ENCODE measurements at places on chromosomes 11 and 22.

GRCh38 chr11:33892906-33893594, 1.2 kb upstream of the LMO2 start:
- peak; percentile 11 for DNase-seq

DNA sequence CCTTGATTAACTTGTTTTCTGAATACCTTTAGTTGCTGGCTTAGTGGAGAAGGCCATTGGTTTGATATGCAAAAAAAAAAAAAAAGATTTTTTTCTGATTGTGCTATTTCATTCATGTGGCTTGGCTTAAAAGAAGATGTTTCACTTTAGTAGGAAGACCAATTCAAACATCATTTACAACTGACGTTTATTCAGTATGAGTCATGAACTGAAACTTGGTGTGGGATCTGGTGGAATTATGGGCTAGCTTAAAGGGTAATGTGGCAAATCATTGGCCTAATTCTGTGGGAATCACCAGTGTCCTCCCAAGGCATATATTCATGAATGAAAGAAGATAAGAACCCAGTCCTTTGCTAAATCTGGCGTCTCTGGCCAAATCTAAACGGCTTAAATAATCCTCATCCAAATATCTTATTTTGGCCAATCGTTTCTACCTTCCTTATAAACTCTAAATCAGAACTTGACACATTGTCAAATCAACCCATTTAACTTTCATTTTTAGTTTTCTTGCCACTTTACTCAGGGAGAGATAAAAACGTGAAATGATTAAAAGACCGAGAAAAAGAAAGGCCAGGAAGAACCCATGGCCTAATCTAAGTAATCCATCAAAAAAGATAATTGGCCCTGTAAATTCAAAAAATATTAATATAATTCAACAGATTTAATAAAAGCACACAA, 77.0 kb downstream of the DDIAS start:
- peak; percentile 73 for DNase-seq

DNA sequence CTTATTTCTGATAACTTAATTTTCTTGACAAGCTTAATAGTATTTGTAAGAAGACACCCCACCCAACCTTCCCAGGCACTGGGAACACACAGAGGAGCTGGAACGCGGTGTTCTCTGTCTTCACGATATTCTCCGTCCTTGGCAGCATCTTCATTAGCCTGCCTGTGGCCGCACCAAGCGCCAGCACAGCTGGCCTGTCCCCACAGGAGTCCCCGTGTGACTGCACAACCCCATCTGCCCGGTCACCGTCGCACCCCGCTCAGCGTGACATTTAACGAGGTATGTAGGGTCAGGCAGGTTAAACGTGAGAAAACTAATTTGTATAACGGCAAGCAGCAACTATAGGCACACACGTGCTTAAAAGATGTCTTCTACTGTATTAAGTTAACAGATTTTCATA, 293.3 kb downstream of the BRD1 start:
- DNase-seq, result no peak

DNA sequence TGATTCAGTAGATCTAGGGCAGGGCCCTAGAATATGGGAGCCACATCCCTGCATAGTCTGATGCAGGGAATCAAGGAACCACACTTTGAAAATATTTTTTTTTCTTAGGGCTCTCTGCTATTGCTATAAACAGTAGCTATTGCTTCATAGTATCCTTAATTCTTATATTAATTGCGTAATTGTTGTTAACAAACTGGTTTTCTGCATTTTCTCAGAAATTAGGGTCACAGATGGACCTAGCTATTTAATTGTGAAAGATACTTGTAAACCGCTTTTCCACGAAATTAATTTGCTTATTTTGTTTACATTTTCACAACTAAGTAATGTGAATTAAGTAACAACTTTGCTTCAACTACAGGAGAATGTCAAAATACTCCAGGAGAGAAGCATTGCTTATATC, 34.1 kb downstream of the NAALAD2 start:
- no peak for DNase-seq

DNA sequence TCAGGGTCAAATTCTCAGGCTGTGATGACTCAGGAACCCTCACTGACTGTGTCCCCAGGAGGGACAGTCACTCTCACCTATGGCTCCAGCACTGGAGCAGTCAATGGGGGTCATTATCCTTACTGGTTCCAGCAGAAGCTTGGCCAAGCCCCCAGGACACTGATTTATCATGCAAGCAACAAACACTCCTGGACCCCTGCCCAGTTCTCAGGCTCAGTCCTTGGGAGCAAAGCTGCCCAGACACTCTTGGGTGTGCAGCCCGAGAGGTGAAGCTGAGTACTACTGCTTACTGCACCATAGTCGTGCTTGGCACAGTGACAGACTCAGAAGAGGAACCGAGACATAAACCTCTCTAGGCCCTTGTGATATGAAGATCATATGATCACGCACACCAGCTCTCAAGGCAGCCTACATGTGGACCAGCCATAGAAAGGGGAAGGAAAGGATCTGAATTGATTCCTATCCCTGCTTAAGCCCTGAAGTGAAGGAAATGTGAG, 58.2 kb downstream of the ZNF280B start:
- no peak for DNase-seq
